ENCODE measurements at places on chromosomes 6 and 20. TPM values are rescaled to one million over a fixed set of nuclear protein-coding genes. Genes with fewer than 3 reads are reported as not detected.
A peak's percentile ranks its signal among the peaks of the same experiment; 100 is the strongest.

The OR2H2 gene
- not detected for total RNA-seq

The CST2 gene
- total RNA-seq: not detected

The ETV7 gene
- 9.8 TPM for total RNA-seq

The SLC32A1 gene
- total RNA-seq: not detected

The TREML2 gene
- 0.84 TPM for total RNA-seq

The CYP39A1 gene
- total RNA-seq: not detected

DNA sequence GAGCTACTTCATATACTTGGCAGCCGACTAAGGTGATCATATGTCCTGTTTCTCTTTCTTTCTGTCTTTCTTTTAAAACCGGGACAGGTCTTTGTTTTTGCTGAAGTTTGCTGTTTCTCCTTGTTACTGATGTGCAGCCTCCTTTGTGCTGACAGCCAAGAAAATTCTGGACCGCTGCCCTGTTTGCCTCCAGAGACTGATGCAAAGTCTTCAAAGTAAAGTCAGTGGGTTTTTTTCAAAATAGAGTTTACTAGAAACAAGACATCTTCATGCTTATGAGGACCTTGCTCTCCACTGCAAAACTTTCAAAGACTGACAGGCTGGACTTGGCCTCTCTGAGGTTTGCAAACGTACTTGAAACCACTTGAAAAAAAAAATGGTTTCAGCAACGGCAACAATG, 510.5 kb upstream of the MAP3K7 start:
- DNase-seq: no peak

GRCh38 chr6:6596529-6597328, 8.2 kb downstream of the LY86 start:
- DNase-seq: no peak

DNA sequence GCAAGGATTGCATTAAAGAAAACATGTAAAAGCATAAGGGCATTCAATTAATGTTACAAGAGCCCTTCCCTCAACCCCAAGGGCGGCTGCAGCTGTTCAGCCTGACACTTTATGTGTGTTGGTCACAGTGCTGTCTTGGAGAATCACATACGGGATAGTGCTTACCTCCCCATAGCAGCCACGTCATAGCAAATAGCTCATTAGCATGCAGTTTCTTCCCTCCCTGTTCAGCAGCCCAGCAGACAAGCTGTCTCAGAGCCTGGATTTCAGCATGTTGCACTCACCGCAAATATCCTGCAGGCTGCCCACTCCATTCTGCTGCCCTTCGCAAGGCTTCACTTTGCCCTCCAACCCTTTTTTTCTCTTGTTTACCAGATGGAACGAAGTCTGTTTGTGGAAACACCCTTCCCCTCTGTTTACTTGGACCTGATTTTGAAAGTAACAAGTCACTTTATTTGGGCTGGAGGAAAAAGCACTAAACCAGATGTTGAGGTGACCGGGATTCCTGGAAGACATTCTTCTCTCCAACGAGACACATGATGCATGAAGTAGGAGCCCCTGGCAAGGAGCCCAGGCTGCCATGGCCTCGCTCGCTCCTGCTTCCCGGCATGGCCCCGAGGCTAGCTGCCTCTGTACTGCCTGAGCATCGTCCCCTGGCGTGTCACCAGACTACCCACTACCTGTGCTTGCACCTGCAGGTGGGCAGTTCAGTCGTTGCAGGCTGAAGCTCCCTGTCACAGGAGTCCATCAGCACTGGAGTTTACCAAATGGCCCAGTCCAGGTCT, 151.6 kb upstream of the GMDS start:
- no peak for DNase-seq

- DNase-seq: no peak
Observed at GRCh38 chr6:169994739-169995138, 243.3 kb downstream of the ERMARD start.

- DNase-seq: no peak
Observed at GRCh38 chr20:805713-806112, 27.8 kb upstream of the FAM110A start.

GRCh38 chr6:158630938-158631616, 13.5 kb downstream of the DYNLT1 start:
- no peak for DNase-seq

- no peak for DNase-seq
Observed at GRCh38 chr6:29593199-29593855, 8.4 kb downstream of the OR2H2 start.

DNA sequence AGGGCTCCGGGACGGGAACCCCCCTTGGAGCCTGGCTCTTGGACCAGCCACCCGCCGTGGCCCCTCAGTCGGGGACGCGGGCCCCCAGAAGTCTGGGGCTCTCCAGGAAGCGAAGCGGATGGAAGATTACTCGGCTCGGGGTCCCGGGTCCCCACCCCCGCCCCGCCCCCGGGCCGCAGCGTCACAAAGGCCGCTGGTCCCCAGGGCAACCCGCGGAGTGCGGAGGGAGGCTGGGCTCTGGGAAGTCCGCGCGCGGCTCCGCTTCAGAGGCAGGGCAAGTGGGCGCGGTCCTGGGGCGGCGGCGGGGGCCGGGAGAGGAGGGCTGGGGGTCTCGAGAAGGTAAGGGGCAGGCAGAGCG, at the start of gene FNDC11:
TSS of gene FNDC11 (plus strand) at position 227 of the 358 bp plus-strand sequence. CDS start 1,505 bp downstream, outside the sequence.
- DNase-seq: peak; percentile 59

DNA sequence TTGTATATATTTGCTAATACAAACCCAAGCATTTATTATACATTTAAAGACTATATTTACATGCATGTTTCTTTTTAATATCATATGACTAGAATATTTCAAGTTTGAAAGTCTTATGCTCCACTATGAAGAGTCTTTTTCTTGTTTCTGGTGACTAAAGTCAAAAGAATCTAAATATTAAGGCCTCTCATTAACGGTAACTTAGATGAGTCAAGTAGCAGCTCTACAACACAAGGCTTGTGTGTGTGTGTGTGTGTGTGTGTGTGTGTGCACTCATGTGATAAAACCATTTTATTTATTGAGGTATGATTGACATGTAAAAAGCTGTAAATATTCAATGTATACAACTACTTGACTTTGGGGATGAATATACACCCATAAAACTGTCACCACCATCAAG, 275.6 kb downstream of the TFAP2B start:
- no peak for DNase-seq

DNA sequence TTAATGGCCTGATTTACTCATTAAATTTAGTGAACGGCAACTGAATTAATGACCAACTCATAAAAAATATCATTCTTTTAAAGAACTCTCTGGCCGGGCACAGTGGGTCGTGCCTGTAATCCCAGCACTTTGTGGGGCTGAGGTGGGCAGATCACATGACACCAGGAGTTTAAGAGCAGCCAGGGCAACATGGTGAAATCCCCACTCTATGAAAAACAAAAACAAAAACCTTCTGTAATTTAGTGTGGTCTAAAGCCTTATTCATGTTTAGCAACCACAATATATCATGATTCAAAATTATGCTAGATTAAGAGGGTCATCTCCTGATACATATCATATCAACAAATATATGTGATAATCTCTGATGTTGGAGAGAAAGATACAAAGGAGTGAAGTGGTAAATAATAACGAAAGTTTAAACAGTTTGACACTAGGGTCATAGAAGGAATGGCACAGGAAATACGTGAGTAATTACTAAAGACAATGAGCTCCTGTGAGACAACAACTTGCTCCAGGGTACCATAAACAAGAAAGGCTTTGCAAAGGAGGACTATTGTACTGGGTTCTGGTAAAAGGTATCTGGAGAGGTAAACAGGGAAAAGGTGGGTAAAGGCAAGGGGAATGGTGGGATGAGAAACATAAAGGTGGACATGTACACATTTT, 5.7 kb downstream of the ELOVL4 start:
- DNase-seq: no peak

- DNase-seq: no peak
Observed at GRCh38 chr6:125945378-125946141, 11.0 kb upstream of the HINT3 start.

- no peak for DNase-seq
Observed at GRCh38 chr6:125741336-125741735, 8.1 kb upstream of the HEY2 start.

DNA sequence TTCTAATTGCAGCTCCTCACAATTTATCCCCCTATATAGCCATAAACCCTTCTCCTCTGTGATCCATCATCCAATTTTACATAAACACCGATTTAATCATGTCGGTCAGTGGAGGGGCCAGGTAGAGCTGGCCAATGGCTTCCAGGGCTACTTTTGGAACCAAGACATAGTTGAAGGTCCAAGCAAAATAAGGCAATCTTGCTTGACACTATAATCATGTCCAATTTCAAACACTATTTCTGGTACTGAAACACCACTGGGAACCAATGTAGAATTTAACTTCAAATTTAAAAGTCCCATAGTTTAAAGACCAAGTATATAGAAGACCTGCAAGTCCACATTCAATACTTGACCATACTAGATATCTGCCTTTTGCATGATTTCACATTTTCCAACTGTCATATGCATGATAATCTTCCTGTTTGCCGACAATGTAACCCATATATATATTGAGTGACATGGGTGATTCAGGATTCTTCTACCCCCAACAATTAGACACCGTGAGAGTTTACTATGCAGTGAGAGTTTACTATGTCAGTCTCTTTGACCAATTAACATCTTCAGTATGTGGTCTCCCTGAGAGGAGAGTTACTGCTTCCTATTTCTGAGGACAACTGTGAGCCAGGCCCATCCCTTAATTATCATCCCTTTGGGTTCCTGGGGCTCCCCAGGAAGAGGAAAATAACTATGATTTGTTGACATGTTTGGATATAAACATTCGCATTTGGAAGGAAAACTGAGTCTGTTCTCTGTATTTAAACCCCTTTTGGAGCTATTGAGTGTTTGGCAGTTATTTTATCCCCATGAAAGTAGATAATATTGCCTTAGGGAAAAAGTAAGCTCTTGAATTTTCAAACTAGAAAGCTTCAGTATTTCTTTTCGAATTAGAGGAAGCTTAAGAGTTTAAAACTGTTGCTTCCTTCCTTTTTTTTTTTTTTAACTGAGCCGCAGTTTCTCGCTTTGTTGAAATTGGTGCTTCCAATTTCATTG, 31.8 kb downstream of the SAMD3 start:
- no peak for DNase-seq
